ENCODE measurements at places on chromosomes 6 and 20.
A peak's percentile ranks its signal among the peaks of the same experiment; 100 is the strongest.

DNA sequence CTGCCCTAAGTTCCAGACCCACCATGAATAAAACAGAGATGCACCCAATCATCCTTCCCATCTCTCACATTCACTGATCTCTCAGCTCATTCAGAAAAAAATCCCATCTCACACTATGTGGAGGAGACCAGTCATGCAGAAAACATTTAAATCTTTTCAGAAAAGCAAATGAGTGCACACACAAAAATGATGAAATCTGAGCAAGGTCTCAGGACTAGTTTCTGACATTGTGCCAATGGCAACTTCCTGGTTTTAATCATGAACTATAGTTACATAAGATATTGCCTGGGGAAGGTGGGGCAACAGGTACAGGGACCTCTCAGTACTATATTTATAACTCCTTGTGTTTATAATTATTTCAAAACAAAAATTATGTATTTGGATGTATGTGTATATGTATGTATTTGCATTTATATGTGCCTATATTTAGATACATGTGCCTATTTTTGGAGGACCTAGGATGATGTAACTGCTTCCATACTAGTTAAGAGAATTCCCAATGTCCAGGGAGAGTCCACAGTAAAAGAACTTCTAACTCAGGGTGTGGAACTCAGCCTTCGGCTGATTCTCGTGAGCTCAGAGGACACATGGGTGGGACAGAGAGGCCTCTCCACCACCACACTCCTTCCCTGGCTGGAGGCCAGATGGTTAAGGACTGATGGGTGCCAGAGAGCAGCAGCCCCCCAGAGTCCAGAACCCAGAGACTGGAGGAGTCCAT lies 71.7 kb upstream of the MAP3K4 start:
- DNase-seq: no peak

DNA sequence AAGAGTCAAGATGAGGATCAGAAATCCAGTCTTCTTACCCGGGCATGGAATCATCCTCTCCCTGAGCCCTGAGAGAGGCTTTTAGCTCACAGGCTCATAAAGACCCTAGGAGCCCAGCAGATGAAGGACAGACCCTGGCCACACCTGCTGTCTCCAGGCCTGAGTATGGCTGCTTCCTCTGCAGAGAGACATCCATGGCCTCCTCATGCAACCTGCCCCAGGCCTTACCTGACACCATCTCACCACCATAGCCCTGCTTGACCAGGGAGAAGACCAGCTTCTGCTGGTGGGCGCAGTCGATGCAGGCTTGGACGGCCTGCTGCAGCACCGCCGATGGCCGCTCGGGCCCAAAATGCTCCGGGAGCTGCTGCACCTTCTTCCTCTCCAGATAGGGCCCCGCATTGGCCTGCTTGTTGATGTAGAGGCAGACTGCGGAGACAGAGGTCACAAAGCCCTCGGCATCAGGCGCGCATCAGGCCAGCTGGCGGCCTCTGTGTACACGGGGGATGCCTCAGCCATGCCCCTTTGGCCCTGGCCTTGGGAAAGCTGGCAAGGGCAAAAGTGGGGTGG lies 77.6 kb downstream of the SCML4 start:
- DNase-seq: no peak

DNA sequence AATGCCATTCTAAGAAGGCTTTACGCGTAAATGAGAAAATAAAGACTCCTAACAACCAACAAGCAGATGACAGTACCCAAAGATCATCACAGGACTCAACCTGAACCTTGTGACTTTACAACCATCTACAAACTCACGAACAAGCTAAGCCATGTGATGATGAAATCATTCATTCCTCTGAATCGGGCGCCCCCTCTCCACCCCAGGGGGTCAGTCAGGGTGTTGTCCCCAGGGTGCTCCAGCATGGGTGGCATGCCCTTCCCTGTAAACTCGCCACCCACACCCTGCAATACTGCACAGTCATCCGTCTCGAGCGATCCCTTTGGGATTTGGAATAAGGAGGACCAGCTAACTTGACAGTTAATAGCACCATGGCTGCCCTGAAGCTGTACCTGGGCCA lies 12.6 kb downstream of the SERPINB6 start:
- no peak for DNase-seq

DNA sequence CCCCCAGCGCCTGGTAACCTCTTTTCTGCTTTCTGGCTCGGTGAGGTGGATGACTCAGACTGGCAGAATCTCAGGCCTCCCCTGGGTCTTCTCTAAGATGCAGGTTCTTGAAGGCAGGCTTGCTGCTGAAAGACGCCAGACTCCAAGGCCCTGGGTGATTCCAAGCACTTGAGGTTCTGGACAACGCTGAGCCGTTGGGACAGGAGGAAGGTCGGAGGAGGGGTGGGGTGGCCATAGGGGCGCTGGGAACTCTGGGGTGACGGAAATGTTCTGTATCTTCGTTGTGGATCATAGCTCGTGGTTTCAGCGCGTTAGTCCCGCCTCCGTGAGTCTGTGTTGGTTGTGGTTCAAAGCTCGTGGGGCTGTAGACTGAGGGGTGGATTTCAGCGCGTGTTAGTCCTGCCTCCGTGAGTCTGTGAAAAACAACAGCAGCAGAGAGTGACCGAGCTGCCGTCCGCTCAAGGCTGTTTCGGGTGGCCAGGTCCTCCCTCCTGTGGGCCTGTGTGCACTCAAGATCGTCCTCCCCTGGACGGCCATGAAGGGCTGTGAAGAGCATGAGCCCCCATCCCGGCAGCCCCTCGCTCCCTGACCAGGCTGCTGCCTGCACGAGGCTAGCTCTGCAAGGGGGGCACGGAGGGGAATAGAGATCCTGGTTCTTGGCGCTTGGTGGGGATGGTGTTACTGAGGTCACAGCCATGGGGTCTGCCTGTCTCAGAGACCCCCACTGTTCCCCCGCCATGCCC lies 7.7 kb downstream of the NTSR1 start:
- no peak for DNase-seq

GRCh38 chr20:41340327-41341055 lies at the start of gene LPIN3:
LPIN3 (plus strand) TSS chr20:41340821; CDS start chr20:41345804, 4,983 bp downstream.
- no peak for DNase-seq

DNA sequence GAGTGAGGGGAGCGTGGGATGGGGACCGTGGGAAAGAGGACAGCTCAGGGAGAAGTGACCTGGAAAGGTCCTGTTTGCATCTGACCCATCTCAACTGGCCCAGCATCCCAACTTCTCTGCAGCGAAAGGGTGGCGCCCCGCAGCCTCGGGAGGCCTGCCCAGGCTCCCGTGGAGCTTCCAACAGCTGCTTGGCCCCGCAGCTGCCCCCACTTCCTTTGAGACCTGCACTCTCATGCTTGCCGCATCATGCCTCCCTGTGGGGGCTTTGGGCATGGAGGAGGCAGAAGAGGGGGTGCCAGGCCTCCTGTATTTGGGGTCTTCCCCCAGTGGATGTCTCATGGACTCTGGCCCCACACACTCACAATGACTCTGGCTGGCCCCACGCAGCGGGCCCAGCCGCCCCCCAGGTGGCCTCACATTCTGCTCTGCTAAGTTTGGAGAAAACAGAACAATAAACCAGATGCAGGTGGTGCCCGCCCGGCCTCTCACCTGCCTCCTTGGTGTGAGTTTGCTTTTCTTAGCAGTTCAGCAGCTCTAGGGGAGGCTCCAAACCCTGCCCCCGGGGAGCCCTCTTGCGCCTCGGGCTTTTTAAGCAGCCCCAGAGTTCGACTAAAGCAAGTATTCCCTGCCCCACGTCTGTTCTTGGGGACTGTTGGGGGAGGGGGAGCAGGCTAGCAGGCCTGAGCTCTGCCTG lies 40.7 kb downstream of the CPXM1 start:
- no peak for DNase-seq

GRCh38 chr6:71724456-71725125 lies 161.8 kb upstream of the RIMS1 start:
- no peak for DNase-seq

GRCh38 chr6:2230659-2231277 lies 14.6 kb downstream of the GMDS start:
- no peak for DNase-seq

DNA sequence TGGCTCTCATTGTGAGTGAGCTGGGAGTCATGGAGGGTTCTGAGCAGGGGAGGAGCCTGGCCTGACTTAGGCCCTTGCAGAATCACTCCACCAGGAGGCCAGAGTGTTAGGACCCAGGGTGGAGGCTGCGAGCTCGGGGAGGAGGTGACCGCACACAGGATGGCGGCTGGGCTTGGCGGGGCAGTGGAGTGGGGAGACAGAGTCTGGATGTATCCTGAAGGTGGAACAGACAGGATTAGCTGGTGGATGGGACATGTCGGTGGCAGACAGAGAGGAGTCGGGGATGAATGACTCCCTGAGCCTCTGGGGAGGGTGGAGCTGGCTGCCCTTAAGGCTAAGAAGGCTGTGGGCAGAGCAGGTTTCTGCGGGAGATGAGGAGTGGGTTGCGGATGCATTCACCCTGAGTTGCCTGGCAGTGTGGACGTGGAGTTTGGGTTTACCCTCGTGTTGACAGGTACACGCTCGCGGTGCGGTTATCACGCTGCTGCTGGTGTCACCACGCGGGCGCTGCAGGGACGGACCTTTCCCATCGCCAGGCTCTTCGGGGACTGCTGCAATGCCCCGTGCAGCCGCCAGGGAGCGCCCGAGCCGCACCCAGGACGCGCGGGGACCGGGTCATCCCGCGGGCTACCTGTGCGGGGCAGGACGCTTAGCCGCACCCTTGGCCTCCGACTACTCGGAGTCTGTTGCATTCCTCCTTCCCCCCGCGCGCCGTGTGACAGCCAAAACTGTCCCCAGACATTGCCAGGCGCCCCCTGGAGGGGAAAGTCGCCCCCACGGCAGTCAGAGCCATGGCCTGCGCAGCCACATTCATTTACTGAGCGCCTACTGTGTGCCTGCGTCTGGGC lies 43.0 kb upstream of the PTGIS start:
- no peak for DNase-seq

DNA sequence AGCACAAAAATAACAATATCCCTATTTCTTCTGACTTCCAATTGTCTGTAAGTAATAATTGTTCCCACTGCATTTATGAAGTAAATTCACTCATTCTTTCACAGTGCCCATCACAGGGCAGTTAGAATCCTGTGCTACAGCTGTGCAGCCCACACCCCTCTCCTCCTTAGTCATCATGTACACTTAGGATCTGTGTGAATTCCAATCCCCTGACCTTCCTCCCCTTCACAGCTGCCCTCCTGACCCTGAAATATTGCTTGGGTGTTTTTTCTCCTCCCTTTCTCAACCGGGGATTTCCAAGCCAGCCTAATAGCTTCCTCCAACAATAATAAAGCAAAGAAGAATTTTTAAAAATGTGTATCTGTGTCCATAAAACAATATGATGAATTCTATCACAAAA lies 91.5 kb upstream of the BEND6 start:
- no peak for DNase-seq

GRCh38 chr6:1291381-1291780 lies 20.5 kb upstream of the FOXQ1 start:
- DNase-seq: no peak

- DNase-seq: no peak
Observed at GRCh38 chr20:58389324-58389967, 417 bp downstream of the VAPB start.

DNA sequence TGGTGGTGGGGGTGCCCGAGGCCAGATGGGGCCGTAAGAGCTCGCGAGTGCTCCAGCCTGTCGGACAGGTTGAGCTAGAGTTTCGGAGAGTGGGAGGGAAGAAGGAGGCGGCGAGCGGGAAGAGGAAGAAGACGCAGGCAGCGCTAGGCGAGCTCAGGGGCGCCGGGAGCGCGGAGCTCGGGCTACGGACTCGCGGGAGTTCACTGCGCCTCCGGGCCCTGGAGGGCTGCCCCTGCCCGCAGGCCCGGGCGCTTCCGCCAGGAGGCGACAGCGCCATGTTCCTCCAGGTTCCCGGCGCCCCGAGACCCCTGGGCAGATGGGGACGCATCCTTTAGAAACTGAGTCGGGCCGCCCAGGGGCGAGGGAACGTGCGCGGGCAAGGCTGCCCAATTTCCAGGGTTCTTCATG lies 984 bp downstream of the TFAP2C start:
- peak; percentile 40 for DNase-seq

DNA sequence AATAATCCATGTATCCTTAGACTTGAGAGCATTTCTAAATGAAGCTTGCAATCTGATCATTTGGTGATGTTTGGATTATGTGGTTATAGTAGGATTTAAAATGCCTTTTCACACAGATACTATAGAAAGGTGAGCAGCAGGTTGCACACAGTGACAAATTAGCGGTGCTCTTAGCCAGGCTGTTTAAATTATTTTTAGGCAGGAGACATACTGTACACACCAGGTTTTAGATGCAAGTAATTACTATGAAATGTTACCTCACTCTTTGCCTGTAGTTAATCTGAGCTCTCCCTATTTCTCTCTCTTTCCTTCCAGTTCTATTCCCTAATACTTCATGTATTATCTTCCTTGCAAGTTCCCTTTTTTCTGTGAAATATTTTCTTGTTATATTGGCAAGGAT lies 191.7 kb downstream of the RIMS1 start:
- DNase-seq: no peak

DNA sequence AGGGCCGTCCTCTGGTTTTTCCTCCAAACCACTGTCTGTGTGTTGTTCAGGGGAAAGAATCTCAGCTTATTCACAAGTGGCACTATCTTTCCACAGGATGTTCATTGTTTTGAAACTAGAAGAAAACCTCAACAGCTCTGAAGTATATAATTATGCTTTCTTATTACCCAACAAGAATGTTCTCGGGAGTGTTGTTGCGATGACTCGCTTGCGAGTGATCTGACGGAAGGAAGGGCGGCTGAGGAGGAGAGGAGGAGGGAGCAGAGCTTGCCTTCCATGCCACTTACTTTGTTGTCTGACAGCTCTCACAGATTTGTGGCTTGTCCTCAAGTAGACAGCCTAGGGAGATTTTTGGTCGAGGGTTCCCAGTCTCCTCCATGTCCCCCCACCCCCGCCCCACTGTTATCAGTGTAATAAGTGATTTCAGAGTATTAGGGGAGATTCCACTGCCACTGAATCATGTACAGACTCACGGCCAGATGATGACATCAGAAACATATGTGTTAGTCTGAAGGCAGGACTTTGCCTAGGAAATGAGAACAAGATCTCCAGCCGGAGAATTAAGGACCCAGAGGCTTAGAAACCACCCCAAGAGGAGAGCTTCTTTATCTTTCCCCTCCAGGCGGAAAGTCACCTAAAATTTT lies 80.7 kb upstream of the CCN6 start:
- DNase-seq: peak; percentile 33

GRCh38 chr6:48027704-48028435 lies 83.1 kb downstream of the PTCHD4 start:
- DNase-seq: no peak

GRCh38 chr6:125811259-125811658 lies 20.5 kb downstream of the NCOA7 start:
- DNase-seq: peak; percentile 44

- DNase-seq: no peak
Observed at GRCh38 chr20:20317621-20318364, 50.1 kb upstream of the INSM1 start.

- DNase-seq: no peak
Observed at GRCh38 chr6:137494988-137495702, 951 bp upstream of the OLIG3 start.

- no peak for DNase-seq
Observed at GRCh38 chr6:72422171-72422570, 199.7 kb upstream of the KCNQ5 start.

DNA sequence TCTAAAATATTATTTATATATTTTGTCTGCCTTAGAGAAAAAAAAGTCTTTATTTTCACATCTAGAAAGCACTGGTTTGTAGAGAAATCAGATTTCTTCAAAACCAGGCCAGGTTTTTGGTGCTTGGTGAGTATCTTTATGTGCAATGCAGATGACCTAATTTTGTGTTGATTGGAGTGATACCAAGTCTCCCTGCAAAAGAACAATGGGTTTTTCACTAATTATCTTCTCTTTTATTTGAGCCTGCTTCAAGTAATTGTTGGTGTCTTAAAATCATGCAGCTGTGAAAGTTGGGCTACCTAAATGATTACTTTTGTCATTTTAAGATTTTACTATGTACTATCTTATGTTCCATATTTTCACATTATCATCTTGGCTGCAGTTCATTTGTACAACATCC lies 874.7 kb downstream of the TFAP2A start:
- no peak for DNase-seq
